ENCODE measurements at places on chromosomes 4 and X.

DNA sequence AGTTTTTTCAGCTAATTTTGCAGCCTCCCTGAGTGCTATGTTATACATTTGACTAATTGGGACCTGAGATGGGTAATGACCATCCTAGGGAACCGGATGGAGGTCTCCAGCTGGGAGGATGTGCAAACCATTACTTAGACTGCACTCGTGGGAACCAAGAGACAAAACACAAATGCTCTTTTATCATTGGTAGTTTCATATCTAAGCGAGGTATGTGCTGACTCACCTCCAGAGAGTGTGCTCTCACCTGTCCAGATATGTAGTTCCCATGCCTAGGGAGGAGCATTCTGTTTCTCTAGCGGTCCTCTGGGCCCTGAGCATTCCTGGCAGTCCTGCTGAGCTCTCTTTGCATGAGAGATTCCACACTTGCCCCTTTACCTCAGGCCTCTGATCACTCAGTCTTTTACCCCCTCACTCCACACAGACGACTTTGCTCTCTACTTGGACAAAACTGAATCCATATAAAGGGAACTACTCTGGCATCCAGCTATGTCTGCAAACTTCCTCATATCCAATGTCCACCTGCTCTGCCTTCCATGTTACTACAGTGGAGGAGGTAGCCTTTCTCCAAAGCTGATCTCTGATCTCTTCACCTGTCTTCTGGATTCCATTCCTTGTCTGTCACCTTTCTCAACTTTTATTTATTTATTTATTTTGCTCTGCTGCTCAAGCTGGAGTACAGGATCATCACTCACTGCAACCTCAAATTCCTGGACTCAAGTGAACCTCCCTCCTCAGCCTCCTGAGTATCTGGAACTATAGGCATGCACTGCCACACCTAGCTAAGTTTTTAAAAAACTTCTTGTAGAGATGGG is 88.4 kb downstream of the LRP2BP start:
- DNase-seq, result no peak

DNA sequence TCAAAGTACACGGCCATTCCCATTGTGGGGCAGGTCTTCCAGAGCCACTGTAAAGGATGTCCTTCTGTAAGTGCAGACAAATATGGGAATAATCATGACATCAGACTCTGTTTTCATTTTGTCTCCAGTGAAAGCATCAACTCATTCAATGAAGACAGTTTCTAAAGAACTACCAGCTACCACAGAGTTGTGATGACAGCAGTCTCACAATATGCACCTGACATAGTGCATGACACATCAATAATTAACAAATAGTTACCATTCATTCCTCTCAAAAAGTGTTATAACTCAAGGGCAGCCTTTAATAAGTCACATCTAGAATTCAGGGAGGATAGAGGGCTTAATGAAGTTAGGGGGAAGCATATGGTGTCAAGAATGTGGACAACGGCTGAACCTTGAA is 20.2 kb downstream of the MTTP start:
- DNase-seq, result no peak

GRCh38 chr4:71355045-71355444 is 16.2 kb downstream of the SLC4A4 start:
- no peak for DNase-seq

GRCh38 chr4:8645753-8646124 is 53.2 kb downstream of the CPZ start:
- no peak for DNase-seq

GRCh38 chr4:153518001-153518400 is 51.8 kb downstream of the TMEM131L start:
- no peak for DNase-seq

DNA sequence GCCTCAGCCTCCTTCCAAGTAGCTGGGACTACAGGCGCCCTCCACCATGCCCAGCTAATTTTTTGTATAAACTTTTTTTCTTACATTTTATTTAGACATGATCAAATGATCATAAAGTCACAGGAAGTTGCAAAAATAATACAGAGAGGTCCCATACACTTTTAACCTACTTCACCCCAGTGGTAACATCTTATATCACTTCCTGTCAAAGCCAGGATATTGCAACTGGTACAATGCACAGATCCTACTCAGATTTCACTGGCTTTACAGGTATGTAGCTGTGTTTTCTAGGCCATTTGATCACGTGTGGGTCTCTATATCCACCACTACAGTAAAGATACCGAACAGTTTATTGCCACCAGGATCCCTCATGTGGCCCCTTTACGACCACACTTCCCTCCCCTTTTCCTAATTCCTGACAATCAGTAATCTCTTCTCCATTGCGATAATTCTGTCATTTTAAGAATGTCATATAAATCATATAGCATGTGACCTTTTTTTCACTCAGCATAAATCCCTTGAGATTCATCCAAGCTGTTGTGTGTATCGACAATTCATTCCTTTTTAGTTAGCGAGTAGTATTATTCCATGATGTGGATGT is 18.0 kb downstream of the RPS6KA3 start:
- DNase-seq, result no peak

DNA sequence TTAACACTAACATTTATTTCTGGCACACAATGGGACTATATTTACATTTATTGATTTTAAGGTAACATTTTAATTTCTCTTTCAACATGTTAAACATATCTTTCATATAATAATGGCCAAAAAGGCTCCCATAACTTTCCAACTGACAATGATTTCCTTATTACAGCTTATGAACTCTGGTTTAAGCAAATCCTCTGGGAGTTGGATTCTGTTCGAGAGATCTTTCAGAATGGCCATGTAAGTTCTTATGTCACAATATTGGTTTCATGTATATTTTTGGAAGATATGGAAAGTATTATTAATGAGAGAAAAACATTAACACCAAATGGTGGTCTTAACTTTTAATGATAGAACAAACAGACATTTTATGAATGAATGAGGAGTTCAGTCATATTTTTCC is 4.1 kb downstream of the TDO2 start:
- no peak for DNase-seq

DNA sequence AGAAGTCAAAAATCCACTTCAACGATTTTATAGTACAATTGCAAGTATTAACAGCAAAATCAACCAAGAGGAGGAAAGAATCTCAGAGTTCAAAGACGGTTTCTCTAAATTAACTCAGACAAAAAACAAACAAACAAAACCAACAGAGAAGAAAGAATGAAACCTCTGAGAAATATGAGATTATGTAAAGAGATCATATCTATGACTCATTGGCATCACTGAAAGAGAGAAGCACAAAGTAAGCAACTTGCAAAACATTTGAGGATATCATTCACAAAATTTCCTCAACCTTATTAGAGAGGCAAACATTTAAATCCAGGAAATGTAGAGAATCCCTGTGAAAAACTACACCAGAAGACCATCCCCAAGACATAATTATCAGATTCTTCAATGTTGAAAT is 370.4 kb downstream of the INPP4B start:
- no peak for DNase-seq

DNA sequence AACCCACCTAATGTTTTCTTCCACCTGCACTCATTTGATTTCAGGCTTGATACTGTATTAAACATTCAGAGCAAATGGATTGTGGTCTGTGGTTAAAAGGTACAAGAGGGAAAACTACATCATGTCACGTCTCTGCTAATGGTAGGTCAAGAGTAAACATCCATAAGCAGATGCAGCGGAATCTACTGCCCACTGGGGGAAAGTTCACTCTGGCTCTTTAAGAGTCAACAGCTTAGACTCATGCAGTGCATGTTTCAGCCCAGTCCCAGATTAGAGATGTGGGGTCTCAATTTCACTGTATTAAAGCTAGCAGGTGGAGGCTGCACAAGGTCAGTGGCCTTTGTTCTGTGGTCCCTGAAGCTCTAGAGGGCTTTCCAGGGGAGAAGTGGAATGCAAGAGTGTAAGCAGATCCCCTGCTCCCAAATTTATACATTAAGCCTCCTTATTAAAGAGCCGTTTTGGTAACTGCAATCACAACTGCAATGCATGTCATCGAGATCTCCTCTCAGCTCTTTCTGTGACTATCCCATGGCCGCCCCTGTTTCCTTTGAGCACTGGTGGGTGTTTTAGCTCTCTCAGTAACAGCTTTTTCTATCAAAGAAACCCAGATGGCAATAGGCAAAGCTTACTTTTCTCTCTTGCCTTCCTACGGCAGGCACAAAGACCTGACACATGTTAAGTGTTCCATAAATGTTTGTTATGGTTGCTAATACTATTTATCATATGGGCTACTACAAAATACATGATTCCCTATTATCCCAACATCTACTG is 53.4 kb downstream of the LDB2 start:
- no peak for DNase-seq

DNA sequence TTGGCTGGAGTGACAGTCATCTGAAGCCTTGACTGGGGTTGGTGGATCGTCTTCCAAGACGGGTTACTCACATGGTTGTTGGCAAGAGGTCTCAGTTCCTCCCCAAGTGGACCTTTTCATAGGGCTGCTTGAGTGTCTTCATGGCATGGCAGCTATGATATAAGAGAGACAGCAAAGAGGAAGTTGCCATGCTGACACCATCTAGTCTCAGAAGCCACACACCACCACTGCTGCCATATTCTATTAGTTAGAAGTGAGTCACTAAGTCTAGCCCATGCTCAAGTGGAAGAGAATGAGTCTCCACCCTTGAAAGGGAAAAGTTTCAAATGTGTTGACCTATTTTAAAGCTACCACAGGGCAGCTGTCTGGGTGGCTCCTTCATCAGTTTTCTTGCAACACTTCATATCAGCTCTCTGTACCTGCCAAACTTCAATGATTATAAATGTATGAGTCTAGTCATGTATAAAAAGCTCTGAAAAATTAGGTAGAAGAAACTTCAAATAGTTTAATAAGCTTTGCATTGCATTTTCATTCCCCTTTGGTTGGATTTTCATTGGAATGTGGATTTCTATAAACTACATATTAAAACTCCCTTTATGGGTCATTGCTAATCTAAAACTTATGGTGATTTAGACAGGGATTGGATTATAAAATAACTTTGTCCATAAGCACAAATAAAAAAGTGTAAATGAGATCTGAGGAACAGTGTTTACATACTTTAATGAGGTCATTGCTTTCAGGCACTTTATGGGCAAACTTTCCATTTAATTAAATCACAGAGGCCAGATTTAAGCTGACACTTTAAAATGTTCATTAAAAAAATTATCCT is 68.0 kb upstream of the ATXN3L start:
- no peak for DNase-seq

All from activated naive CD4-positive, alpha-beta T cell treated with anti-CD3 and anti-CD28 coated beads, Interleukin-2, amount 50 U/mL, for 16 hours (primary cell).